Retinal pigment epithelial cell (primary cell): ENCODE measurements at places on chromosomes 4 and X.

GRCh38 chr4:78764498-78764961, 11.6 kb upstream of the BMP2K start:
- no peak for DNase-seq

GRCh38 chr4:1451106-1451751, 45.0 kb upstream of the NKX1-1 start:
- no peak for DNase-seq

GRCh38 chr4:8473198-8473919, 32.8 kb downstream of the TRMT44 start:
- no peak for DNase-seq

DNA sequence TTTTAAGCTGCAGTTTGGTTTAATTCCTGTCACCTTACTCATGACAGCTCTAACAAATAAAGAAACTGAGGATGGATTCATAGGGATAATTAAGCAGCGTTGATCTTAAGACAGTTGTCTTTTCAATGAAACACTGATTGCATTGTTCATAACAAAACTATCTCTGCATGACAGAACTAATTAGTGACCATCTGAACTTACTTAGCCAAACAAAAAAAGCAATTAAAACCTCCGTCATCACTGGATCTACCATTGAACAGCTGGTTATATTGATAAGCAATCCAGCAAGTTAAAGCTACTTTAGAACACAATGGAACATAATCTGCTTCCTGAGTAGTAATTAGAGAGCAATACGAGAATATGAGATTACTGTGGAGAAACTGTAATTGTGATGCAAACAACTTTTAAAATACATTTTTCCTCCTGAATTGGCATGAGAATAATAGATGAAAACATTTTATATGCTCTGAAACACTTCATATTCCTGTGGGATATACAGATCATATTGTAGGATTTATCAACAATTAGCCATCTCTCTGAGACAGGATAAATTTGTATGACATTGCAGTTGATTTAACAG, 2576.8 kb downstream of the PCDH7 start:
- peak; percentile 21 for DNase-seq

GRCh38 chr4:185424905-185425646, 688 bp downstream of the UFSP2 start:
- no peak for DNase-seq

DNA sequence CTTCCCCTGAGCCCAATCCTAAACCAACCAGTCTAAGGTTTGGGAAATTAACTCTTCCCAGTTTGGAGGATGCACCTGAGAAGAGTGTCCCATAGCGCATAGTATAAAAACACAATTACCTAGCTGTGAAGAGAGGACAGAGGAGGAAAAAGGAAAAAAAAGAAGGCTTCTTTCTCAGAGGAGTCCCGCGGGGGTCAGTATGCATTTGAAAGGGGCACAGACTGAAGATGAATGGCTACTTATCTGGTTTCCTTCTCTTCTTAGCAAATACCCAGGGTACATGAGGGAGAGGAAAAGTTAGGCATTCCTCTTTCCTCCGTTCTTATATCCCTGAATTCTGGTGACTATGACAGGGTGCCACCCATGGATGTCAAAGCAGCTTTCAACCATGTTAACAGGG, 96.9 kb downstream of the TMEM47 start:
- DNase-seq: no peak

- DNase-seq: no peak
These were observed 1.9 kb upstream of the FGG start for GRCh38 chr4:154614306-154614705.

DNA sequence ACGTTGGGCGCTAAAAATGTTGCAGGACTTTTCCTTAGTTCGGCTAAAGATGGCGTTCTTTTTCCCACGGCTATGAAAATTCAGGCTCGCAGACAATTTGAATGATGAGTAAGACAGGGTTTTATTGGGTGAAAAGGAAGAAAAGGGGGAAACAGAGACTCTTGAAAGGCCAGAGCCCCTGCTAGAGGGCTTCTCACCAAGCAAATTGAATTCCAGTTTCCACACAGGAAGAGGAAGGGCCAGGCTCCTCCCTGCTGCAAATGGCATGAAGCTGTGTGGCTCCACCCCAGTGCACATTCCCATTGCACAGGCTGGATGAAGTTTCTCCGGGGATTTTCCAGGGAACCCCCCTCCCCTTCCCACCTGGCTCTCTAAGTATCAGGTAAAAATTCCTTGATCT, 210.9 kb downstream of the KLHL4 start:
- no peak for DNase-seq

GRCh38 chr4:171242831-171243230, 570.4 kb upstream of the GALNTL6 start:
- no peak for DNase-seq

GRCh38 chr4:187908079-187908561, 87.5 kb upstream of the ZFP42 start:
- DNase-seq: no peak

GRCh38 chr4:112889619-112890527, 159.6 kb upstream of the ANK2 start:
- DNase-seq: no peak

DNA sequence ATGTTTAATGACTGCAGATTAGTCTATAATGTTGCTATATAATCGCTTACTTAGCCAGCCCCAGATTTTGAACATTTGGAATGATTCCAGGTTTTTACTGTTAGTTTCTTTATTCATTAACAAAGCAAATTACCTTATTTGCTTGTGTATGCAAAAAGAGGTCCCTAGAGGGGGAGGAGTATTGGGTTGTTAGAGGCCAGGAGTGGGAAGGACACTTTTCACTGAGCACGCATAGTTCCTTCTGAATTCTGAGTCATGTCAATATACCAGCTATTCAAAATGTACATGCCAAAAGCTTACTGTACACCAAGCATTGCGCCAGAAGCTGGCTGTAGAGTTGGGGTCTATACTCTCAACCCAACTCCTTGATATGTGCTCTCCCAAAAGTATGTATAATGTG, 5.1 kb upstream of the DGAT2L6 start:
- DNase-seq: no peak

DNA sequence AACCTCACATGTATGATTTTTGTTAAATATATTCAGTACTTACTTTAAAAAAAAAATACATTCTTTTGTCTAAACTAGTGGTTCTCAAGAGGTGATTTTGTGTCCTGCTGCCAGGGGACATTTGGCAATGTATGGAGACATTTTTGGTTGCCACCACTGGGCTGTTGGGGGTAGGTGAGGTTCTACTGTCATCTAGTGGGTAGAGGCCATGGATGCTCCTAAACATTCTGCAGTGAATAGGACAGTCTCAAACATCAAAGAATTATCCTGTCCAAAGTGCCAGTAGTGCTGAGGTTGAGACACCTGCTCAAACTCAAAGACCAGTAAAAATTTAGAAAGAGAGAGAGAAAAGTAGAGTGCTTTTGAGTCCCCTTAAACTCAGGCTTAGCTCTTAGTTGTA, 32.9 kb upstream of the PGM2 start:
- no peak for DNase-seq

DNA sequence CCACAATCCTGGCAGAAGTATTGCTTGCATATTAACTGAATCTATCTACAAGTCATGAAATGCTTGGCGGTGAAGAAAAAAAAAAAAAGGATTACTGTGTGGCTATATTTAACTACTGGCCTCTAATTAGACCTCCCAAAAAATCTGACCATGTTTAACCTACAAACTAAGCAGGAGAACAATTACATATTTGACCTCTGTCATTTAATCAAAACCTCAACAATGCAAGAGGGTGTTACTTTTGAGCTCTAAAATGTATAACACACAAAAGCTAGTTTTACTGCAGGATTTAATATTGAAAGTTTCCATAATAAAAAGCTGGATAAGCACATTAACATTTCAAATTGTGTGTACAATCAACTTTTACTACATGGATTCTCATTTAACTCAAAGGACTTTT, 1.5 kb downstream of the ITM2A start:
- DNase-seq: no peak

GRCh38 chrX:134894373-134894895, 96.4 kb upstream of the SMIM10 start:
- no peak for DNase-seq

- no peak for DNase-seq
These were observed 57.4 kb downstream of the CCSER1 start for GRCh38 chr4:90184560-90184959.

- no peak for DNase-seq
These were observed 2.9 kb downstream of the OTUD4 start for GRCh38 chr4:145177511-145177905.

- DNase-seq: no peak
These were observed 787 bp upstream of the TMSB15A start for GRCh38 chrX:102517326-102517725.

GRCh38 chr4:99921174-99921573, 25.2 kb downstream of the DNAJB14 start:
- no peak for DNase-seq

DNA sequence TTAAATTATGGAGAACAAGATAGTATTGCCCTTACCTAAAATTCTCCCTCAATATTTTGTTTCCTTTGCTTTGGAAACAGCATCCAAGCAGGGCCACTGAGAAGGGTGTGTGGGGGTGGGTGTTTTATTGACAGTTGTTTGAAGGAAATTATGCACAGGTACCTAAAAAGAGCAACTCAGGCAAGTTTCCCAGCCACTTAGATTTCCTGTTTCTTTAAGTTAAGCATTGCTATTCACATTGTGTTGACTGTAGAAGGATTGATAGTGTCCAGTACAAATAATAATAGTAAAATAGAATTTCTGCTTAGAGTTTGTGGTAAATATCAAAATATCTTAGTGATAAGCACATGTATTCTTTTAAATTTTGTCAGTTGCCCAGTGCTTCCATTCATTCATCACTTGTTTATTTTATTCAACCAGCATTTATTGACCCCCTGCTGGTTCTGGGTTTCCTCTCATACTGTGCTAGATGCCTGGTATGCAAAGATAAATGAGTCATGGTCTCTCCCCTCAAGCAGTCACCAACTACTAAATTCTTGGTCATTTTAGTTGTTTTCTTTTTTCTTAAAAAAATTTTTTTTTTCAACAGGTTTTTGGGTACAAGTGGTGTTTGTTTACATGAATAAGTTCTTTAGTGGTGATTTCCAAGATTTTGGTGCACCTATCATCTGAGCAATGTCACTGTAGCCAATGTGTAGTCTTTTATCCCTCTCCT, 50.0 kb downstream of the GALNT7 start:
- DNase-seq: no peak

DNA sequence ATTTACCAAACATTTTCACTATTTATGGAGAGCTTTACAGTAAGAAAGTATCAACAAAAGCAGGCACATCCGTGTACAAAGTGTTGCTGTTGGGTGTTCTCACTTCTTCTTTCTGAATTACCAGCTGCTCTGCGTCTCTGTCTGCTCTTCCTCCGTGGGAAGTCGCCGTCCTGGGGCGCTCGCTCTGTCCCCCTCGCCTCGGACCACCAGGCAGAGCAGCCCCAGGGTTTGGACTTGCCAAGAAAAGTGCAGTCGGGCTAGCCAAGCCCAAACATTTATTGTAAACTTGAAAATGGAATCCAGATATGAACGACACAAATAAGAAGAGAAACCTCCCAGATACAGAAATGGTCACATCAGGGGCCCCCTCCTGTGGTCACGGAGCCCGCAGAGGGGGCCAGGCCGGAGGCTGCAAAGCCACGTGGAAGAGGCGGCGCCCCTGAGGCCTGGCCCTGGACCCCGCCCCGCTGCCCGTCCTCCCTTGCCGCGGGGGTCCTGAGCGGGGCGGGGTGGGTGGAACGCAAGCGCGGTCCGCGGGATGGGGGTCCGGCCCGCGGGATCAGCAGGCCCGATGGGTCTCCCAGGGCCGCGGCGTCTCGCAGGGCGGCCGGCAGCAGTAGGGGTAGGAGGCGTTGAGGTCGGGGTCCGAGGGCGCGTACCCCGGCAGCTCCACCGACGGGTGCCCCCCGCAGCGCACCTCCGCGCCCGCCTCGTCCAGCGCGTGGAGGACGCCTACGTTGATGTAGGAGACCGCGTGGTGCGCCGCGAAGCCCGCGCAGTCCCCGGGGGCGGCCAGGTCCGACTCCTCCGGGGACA, 1.5 kb downstream of the TMEM271 start:
- DNase-seq: no peak

GRCh38 chrX:129000018-129000417, 523.3 kb downstream of the SMARCA1 start:
- DNase-seq: no peak

DNA sequence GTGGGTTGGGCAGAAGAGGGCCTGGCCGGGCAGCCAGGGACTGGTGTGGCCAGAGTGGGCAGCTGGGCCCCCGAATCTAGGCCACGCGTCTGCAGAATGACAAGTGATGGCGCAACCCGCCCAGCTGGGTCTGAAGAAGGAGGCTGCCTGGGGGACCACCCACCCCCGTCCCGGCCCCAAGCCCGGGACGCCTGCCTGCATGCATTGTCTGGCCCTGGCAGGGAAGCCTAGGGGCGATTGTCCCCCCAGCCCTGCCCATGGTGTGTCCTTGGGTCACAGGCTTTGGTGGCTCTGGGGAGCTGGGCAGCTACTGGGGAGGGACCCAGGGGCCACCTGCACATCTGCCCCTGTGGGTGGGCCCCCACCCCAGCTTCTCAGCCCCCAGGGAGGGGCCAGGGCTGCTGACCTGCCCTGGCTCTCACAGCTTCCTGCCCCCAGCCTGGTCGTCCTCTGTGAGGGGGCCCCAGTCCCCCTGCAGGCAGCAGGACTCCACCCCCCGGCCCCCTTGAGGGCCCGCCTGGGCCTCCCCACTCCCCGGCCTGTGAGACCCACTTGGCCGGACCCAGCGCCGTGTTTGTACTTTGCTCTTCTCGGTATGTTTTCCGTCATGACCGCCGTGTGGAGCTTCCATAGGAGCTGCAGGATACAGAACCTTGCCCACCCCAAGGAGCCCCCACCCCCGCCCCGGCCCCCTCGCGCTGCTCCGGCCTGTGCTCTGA, 4.9 kb downstream of the FGFR3 start:
- DNase-seq: no peak

GRCh38 chr4:176443646-176444409, 124.1 kb downstream of the SPCS3 start:
- DNase-seq: peak; percentile 76

GRCh38 chr4:175930471-175930870, 118.4 kb upstream of the GPM6A start:
- DNase-seq: peak; percentile 47

GRCh38 chr4:145308598-145308997, 128.2 kb upstream of the OTUD4 start:
- no peak for DNase-seq

DNA sequence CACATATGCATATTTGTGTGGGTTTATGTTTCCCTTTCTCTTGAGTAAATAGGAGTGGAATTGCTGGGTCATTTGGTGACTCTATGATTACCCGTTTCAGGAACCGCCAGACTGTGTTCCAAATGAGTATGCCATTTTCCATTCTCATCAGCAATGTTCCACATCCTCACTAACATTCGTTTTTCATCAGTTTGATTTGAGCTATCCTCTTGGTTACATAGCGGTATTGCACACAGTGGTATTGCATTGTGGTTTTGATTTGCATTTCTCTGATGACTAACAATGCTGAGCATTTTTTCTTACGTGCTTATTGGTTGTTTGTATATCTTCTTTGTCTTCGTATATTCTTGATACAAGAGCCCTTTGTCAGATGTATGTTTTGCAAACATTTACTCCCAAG, 218.0 kb upstream of the AMOT start:
- DNase-seq: no peak

DNA sequence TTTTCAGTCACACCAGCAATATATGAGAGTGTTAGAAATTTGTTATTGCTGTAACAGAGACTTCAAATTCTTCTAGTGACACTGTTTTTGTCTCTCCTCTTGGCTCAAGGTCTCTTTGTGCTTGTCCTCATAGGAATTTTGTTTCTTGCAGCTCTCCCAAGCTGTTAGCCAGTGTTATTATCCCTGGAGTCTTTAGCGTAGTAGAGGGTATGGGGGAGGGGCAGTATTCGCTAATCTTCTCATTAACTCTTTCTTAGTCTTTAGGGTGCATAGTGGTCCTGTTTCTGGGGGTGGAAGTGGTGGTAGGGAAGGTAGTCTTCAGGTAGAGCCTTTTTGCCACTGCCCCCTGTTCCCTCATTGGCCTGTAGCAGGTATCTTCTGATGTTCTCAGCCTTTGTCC, 79.4 kb downstream of the JADE3 start:
- no peak for DNase-seq
